Endothelial cell of umbilical vein (primary cell): ENCODE measurements at places on chromosomes 16 and 17.

GRCh38 chr17:732067-732901 lies at the start of gene TLCD3A:
Gene TLCD3A, plus strand, starts transcription at chr17:732596. Its CDS starts 52 bp downstream, at chr17:732648.
- peak; percentile 35 for DNase-seq

DNA sequence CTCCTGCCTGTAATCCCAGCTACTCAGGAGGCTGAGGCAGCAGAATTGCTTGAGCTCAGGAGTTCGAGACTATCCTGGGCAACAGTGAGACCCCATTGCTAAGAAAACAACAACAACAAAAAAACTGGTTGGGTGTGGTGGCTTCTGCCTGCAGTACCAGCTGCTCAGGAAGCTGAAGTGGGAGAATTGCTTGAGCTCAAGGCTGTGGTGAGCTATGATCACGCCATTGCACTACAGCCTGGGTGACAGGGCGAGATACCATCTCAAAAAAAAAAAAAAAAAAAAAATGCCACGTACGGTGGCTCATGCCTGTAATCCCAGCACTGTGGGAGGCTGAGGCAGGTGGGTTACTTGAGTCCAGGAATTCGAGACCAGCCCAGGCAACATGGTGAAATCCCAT lies 34.1 kb downstream of the NME2 start:
- DNase-seq = no peak

GRCh38 chr17:78276098-78276887 lies 44.9 kb downstream of the TMEM235 start:
- no peak for DNase-seq

DNA sequence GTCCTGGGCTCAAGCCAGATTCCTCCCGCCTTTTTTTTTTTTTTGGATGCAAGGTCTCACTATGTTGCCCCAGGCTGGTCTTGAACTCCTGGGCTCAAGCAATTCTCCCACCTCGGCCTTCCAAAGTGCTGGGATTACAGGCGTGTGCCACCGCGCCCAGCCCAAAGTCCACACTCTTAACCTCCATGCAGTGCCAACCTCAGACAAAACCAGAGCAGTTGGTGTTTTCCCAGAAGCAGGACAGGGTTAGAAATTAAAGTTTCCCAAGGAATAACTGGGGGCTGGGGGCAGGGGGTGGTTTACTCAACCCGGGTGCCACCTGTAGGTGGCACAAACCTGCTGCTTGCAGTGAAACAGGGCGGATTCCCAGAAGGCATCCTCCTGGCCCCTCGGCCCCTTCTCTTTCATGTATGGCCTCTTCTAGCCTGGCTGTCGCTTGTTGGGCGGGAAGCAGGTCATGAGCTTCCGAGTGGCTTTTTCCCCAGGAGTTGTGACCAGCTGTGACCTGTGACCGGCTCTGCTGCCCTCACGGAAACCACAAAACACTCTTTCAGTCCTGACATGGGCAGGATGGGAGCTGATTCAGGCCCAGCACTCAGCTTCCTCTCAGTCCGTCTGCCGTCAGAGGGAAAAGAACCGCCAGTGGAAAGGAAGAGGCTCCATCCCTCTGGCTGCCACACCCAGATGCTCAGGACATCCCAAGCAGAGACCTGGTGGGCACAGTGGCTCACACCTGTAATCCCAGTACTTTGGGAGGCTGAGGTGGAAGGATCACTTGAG lies 25.6 kb upstream of the USP7 start:
- DNase-seq = no peak

DNA sequence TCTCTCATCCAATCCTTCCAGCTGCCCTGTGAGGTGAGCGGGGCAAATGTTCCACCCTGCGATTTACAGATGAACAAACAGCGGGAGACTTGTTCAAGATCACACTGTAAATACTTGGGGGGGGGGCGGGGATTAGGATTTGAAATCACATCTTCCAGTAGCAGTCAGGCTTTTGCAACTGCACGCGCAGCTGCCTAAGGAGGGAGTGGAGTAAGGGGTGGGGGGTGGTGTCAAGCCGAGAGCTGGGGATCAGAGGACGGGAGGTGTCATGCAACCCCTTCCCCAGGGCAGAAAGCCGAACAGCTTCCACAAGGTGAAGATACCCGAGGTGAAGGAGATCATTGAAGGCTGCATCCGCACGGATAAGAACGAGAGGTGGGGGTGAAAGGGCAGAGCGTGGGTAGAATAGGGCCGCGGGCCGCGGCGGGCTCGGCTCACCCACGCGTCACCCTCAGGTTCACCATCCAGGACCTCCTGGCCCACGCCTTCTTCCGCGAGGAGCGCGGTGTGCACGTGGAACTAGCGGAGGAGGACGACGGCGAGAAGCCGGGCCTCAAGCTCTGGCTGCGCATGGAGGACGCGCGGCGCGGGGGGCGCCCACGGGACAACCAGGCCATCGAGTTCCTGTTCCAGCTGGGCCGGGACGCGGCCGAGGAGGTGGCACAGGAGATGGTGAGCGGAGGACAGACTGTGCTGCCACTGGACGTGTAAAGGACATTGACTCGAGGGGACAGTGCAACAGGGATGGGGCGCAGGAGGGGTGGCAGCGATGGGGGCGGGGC lies 4.6 kb downstream of the WNK4 start:
- DNase-seq = no peak

DNA sequence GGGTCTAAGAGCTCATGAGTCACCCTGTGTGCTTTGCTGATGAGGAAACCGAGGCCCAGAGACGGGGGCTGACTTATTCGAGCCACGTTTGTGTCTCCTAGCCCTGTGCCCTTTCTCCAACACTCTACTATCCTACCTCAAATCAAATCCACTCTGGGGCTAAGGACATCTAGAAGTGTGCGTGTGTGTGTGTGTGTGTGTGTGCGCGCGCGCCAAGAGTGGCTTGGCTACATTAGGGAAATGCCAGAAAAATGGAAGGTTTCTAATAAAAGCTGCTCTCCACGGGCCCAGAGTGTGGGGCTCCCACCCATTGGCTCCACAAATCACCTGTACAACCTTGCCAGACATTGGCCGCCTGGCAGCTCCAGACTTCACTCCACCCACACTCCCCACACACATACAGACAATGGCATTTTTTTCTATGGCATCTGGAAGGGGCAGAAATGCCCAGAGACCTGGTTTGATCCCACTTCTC lies 30.3 kb upstream of the PHOSPHO1 start:
- no peak for DNase-seq

GRCh38 chr17:21772321-21772720 lies 80.0 kb downstream of the KCNJ18 start:
- no peak for DNase-seq

- no peak for DNase-seq
Observed at GRCh38 chr16:89793955-89794354, 22.5 kb downstream of the FANCA start.

DNA sequence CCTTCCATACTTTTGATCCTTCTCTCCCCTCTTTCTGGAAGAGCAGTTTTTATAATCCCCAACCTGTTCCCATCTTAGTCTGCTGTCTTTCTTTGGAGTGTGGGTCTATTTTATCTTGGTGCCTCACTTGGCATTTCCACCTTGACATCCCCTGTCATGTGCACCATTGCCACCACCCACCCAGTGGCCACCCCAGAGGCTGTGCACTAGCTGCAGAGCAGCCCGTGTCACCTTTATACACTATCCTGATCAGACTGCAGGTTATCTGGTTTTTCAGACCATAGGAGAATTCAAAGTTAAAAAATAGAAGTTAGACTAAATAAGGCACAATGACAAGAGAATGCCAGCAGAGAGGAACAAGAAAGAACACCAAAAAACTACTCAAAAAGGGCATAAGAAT lies 43.8 kb downstream of the TANGO6 start:
- DNase-seq = no peak

GRCh38 chr17:1111599-1112443 lies 68.0 kb downstream of the ABR start:
- no peak for DNase-seq

DNA sequence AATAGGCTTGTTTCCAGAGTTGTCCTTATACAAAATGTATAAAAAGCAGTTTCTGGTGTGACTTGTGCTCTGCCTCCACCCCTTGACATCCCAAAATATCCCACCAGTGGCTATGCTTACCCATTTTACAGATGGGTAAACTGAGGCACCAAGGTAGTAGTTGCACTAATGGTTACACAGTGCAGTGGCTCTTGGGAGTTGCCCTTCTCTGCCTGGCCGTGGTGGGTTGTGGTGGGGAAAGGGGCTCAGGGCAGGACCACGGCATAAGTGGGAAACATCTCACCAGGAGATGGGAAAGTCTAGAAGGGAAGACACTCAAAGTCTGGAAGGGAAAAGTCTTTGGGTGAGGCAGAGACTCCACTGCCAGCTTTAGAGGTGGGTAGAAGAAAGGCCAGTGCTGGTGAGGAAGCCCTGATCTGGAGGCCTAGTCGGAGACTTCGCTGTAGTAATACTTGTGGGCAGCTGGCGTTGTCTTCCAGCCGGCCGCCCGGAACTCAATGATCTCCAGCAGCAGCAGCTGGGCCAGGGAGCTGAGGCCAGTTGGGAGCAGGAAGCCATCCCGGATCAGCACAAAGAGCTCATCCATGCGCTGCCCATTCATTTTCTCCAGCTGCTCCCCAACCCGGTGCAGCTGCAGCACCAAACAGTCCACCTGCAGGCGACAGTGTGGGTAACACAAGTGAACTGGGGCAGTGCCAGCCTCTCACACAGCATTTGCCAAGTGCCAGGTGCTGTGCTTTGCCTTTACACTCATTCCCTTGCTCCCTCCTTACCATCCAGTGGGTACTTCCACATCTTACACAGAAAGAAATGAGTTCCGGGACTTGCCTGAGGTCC lies 4.5 kb downstream of the MIF4GD start:
- DNase-seq = peak; percentile 37

GRCh38 chr17:28446716-28447395 lies 26.6 kb upstream of the SLC13A2 start:
- DNase-seq = no peak

DNA sequence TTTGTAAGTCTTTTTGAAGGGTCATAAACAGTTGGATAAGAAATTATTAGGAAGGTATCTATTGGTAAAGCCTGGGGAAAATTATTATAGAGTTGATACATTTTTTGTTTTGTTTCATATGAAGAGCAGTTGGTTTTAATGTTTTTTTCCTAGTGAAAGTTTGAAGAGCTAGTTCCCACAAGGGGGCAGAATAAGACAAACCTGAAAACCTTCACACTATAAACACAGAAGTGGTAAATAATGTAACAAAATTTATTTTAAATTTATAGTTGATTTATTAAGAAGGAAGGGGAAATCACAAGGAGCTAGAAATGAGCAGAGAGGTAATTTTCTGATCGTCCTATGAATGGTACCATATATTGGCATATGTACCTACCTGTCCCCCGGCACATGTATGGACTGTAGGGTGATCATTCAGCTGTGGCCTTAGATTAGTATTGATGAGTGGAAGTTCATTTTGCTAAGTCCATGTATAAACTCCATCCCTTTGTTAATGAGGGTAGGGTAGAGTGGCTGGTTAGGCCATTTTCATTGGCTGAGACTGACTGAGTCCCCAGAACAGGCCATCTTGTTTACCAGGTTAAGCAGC lies 116.3 kb downstream of the TANC2 start:
- peak; percentile 58 for DNase-seq

GRCh38 chr17:62666801-62667591 lies 39.5 kb downstream of the MRC2 start:
- no peak for DNase-seq
